Naive thymus-derived CD4-positive, alpha-beta T cell (primary cell): ENCODE measurements at places on chromosomes 12 and 14.

DNA sequence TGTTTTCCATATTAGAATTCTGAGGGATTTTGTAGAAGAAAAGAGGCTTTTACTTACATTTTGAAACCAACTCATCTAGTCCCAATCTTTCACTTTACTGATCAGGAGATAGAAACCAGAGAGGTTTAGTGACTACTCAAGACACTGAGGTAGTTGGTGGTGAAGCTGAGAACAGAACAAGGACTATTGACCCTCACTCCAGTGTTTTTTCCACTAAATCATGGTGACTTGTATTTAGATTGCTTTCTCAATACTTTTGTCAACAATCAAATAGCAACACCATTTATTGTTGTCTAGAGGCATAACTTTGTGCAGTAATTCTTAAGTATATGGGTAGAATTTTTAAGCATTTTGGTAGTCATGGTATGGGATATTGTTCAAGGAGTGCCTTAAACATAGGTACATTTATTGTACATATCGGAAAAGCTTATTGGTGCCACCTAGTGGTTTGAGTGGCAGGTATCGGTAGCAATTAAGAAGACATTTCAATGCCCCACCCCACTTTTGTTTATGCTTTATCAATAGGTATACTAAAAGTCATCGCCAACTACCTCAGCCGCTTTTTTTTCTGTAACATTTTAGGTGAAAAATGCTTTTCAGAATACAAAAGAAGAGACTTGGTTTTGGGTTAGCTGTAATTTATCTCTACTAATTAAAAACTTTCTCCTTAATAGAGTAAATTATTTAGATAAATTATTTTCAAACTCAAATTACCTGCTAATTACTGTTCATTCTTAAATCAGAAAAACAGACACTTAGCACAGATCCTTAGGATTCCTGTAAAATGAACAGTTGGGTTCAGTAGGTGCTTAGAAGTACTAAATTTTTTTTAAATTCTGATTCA is 47.3 kb upstream of the PAWR start:
- H3K4me3 ChIP-seq = no peak overlapping the region
- no peaks in the 10 kb centered on the region for H3K27me3 ChIP-seq
- no peaks in the 10 kb centered on the region for H3K36me3 ChIP-seq
- H3K27ac ChIP-seq = no peak overlapping the region

- DNase-seq = no peak
- H3K4me3 ChIP-seq = no peak overlapping the region
- peaks cover 45% of the 10 kb centered on the region for H3K36me3 ChIP-seq
- H3K4me1 ChIP-seq = no peaks in the 10 kb centered on the region
Observed at GRCh38 chr14:73102806-73103497, 33.4 kb upstream of the PSEN1 start.

- peaks cover 11% of the 10 kb centered on the region for H3K4me1 ChIP-seq
- no peaks in the 10 kb centered on the region for H3K27me3 ChIP-seq
- H3K27ac ChIP-seq = no peak overlapping the region
- H3K36me3 ChIP-seq = peaks cover 45% of the 10 kb centered on the region
- no peak overlapping the region for H3K4me3 ChIP-seq
Observed at GRCh38 chr14:95505030-95505589, 11.3 kb downstream of the SYNE3 start.

GRCh38 chr14:99790978-99791376 is 2.2 kb upstream of the EML1 start:
- no peak for DNase-seq
- peaks cover 4% of the 10 kb centered on the region for H3K4me1 ChIP-seq
- no peaks in the 10 kb centered on the region for H3K36me3 ChIP-seq
- no peaks in the 10 kb centered on the region for H3K27me3 ChIP-seq

- H3K27me3 ChIP-seq = no peaks in the 10 kb centered on the region
- DNase-seq = no peak
- H3K4me1 ChIP-seq = peaks cover 23% of the 10 kb centered on the region
- no peak overlapping the region for H3K4me3 ChIP-seq
Observed at GRCh38 chr12:104516821-104517220, 60.1 kb downstream of the CHST11 start.

DNA sequence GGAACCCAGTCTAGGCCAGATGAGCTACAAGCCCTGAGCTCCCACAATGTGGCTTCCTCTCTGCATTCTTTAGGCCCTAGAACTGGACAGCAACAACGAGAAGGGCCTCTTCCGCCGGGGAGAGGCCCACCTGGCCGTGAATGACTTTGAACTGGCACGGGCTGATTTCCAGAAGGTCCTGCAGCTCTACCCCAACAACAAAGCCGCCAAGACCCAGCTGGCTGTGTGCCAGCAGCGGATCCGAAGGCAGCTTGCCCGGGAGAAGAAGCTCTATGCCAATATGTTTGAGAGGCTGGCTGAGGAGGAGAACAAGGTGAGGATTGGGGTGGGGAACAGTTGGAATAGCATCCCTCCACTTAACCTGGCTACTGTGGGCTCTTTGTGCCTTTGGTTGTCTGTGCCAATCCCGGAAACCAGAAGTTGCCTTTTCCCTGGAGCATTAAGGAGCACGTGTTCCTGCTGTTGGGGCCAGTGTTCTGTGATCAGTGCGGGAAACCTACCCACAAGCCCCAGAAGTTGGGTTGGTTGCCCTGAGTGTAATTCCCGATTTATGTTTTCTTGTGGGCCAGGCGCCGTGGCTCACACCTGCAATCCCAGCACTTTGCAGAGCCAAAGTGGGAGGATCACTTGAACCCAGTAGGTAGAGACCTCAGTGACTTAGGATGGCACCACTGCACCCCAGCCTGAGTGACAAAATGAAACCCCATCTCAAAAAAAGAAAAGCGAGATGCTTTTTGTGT is 6.4 kb downstream of the FKBP4 start:
- H3K27ac ChIP-seq = no peak overlapping the region
- H3K4me1 ChIP-seq = peaks cover 3% of the 10 kb centered on the region
- H3K36me3 ChIP-seq = peaks cover 36% of the 10 kb centered on the region
- no peak for DNase-seq

GRCh38 chr14:62443796-62444195 is 601.5 kb downstream of the KCNH5 start:
- no peak for DNase-seq
- no peak overlapping the region for H3K27ac ChIP-seq

DNA sequence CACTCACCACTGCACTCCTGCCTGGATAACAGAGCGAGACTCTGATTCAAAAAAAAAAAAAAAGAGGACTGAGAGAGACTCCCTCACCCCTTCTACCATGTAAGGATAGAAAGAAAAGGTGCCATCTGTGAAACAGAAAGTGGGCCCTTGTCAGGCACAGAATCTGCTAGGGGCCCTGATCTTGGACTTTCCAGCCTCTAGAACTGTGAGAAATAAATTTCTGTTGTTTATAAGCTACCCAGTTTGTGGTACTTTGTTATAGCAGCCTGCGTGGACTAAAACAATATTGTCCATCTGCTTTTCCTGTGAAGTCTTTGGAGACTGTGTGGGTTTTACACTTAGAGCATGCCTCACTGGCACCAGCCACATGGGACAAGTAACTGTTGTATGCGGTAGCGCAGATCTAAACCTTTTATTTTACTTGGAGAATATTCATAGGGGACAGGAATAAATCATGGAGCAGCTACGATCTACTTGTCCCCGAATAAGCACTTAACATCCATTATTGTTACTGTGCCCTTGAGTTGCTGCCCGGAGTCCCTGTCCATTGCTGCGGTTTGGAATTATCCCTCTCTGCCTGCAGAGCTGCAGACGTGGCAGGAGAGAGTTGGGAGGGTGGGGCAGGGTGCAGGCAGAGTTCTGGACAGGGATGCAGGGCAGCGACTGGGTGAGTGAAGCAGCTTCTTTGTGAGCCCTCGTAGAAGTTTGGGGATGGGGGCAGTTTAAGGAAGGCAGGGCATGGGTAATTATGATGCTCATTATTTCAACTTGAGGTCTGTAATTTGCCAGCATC is 52.4 kb upstream of the STON2 start:
- no peaks in the 10 kb centered on the region for H3K36me3 ChIP-seq
- no peaks in the 10 kb centered on the region for H3K4me1 ChIP-seq
- no peak overlapping the region for H3K4me3 ChIP-seq
- no peak overlapping the region for H3K27ac ChIP-seq
- DNase-seq = no peak
- H3K27me3 ChIP-seq = no peaks in the 10 kb centered on the region

GRCh38 chr14:31895646-31896045 is 181.5 kb upstream of the ARHGAP5 start:
- no peaks in the 10 kb centered on the region for H3K36me3 ChIP-seq
- H3K4me3 ChIP-seq = no peak overlapping the region
- H3K27me3 ChIP-seq = no peaks in the 10 kb centered on the region
- H3K4me1 ChIP-seq = no peaks in the 10 kb centered on the region
- no peak for DNase-seq

DNA sequence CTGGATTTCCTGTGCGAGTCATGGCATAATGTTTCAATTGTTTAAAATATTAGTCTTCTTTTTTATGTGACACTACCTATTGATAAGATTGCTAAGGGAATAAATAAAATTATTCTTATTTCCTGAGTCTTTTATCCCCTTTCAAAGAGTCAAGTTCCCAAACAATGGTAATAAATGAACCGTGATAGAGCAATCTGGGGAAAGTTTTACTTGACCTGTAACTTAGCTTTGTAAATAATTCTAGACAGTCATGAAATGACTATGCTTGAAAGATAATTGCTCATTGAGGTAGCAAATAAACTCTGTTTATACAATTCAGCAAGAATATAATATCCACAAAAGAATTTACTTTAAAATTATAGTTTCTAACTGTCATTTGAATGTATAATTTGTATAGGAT is 82.1 kb downstream of the TSPAN8 start:
- no peaks in the 10 kb centered on the region for H3K4me1 ChIP-seq
- no peak for DNase-seq
- H3K27me3 ChIP-seq = no peaks in the 10 kb centered on the region
- no peak overlapping the region for H3K27ac ChIP-seq

DNA sequence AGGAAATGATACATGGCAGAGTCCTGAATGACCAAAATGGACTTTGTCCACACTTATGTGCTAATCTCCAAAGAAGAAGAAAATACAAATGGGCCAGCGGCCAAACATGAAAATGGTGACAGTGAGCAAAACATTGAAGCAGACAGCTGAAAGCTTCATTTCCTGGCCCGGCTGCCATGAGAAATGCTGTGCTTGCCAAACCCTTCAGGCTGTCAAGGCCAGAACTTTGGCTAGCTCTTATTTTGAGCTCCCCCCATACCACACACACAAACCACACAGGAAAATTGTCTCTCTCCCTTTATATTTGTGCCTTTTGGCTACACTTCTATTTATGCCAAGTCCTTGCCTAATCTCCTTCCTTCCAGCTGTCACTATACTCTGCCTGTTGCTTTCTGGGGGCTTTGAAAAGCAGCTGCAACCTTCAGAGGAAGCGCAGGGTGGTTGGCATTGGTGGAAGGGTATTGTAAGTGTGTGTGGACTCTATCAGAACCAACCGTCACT is 323.8 kb downstream of the RAD51B start:
- no peak overlapping the region for H3K4me3 ChIP-seq
- no peaks in the 10 kb centered on the region for H3K36me3 ChIP-seq

DNA sequence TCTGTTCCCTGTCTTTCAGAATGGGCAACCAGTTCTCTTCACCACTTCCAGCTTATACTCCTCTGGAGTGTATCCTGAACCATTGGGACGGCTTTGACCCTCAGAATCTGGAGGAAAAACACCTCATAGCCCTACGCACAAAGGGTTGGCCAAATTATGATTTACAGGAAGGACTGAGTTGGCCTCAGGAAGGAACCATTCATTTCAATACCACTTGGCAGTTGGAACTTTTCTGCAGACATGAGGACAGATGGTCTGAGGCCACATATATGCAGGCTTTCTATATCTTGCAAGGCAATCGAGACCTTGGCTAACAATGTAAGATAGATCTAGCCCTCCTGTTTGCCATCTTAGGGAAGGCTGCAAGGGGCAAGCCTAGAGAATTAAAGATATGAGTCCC is 24.0 kb downstream of the CLECL1 start:
- no peaks in the 10 kb centered on the region for H3K36me3 ChIP-seq
- H3K27ac ChIP-seq = peak overlapping the region; percentile 66
- peaks cover 30% of the 10 kb centered on the region for H3K4me1 ChIP-seq
- no peaks in the 10 kb centered on the region for H3K27me3 ChIP-seq

- H3K4me1 ChIP-seq = no peaks in the 10 kb centered on the region
- H3K36me3 ChIP-seq = no peaks in the 10 kb centered on the region
- H3K4me3 ChIP-seq = no peak overlapping the region
- no peak overlapping the region for H3K27ac ChIP-seq
Observed at GRCh38 chr14:72610096-72610830, 283.6 kb downstream of the DPF3 start.
